NB4 (cell line): ENCODE measurements at places on chromosomes 5 and 9.

GRCh38 chr9:124231095-124231737 lies 26.5 kb upstream of the NEK6 start:
- no peak for DNase-seq

DNA sequence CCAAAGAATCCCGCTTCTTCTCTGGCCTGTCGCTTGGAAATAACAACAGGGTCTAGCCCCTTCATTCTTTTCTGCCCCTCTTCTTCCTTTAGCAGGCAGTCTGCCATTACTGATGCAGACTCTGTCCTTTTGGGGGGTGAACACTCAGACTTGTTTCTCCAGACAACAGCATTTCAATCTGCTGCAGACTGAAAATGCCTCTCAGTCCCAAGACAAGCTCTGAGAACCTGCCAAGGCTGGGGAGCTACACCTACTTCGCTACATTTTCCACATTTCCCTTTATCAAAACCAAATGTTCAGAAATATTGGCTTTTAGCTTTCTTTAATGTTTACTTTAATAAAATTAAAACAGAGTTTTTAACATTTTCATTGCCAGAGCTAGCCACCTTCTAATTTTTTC lies 152.4 kb downstream of the MPDZ start:
- no peak for DNase-seq

GRCh38 chr9:125747765-125748445 lies 732 bp downstream of the PBX3 start:
- peak; percentile 47 for DNase-seq

DNA sequence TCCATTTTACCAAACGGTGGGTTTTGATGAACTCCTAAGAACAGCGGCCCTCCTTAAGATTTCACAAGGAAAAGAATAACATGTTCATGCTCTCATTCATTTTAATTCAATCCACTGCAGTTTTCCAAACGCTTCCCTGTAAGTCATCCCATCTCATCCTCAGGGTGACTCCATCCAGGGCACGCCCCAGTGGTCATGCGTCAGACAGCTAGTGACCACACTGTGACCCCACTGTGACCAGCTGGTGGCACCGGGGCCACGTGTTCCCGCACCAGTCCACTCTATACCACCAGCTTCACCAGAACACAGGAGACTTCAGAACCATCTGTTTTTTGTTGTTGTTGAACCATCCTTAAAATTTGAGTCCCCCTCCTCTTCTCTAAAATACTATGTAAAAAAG lies 14.3 kb downstream of the ATPSCKMT start:
- no peak for DNase-seq

- DNase-seq, result no peak
Observed at GRCh38 chr9:115229496-115229895, 111.5 kb upstream of the TNC start.

GRCh38 chr5:1316588-1317340 lies 21.9 kb upstream of the TERT start:
- no peak for DNase-seq

- no peak for DNase-seq
Observed at GRCh38 chr9:117678871-117679270, 25.3 kb upstream of the TLR4 start.

DNA sequence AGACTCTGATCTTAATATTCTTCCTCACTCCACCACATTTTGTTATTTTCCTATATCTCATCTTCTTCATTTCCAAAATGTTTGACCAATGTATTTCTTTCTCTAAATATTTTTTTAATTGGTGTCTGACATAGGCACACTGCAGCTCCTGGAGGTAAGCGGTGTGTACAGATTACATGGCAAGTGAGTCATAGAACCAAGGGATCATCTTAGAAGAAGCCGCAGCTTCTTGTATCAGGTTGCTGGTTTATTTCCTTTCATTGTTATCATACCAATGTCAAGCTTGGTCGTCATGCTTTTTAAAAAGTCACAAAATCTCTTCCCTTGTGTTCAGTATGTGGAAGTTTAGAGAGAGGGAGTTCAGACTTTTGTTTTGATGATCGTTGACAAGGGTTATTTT lies 526.1 kb upstream of the CDH18 start:
- no peak for DNase-seq

DNA sequence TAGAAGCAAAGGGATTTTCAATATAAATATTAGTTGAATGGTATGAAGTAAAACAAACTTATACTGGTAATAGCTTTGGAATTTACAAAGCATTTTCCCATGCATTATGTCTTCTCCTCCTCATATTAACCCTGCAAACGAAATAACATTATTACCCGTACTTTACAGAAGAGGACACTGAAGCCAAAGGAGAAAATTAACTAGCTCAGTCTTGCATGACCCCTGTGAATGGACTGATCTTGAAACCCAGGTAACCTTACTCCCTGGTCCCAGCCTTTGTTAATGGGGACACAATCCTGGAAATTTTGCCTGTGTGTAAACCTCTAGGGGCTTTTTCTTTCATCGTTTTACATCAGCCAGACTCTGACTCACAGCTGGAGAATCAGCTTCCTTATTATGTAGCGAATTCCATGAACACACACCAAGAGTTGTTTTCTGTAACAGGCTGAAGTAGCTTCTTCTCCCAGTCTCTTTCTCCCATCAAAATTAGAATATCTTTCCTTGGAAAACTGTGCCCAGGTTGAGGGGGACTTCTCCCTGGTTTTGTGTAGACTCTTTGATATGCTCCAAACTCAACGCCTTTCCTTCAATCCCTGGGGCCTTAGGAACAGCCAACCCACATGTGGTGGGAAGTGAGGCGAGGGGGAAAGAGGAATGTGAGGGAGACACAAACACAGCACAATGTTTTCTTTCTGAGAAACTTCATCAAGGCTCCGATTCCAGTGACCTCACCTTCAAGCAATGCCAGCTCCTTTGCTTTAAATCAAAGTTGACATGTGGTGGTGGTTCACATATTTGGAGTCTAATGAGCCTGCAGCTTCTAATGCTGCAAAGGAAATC lies 480.9 kb upstream of the PAPPA start:
- no peak for DNase-seq

GRCh38 chr9:72044095-72044494 lies 16.3 kb downstream of the C9orf57 start:
- DNase-seq, result no peak

DNA sequence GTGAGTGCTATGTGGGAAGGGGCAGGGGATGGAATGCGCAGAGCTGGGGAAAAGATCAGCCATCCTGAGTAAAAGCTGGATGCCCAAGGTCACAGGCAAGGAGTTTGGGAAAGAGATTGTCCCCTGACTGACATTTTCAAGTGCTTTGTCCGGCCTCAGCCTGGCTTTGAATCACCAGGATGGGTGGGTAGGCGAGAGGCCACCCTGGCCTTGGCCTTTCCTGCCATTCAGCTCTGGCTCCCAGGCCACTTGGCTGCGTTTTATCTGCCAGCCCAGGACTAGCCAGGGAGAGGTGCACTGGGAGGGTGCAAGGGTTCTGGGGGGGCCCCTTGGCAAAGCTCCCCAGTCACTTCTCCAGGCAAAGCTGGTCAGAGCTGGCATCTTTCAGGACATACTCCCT lies 37.4 kb upstream of the SYNPO start:
- no peak for DNase-seq

DNA sequence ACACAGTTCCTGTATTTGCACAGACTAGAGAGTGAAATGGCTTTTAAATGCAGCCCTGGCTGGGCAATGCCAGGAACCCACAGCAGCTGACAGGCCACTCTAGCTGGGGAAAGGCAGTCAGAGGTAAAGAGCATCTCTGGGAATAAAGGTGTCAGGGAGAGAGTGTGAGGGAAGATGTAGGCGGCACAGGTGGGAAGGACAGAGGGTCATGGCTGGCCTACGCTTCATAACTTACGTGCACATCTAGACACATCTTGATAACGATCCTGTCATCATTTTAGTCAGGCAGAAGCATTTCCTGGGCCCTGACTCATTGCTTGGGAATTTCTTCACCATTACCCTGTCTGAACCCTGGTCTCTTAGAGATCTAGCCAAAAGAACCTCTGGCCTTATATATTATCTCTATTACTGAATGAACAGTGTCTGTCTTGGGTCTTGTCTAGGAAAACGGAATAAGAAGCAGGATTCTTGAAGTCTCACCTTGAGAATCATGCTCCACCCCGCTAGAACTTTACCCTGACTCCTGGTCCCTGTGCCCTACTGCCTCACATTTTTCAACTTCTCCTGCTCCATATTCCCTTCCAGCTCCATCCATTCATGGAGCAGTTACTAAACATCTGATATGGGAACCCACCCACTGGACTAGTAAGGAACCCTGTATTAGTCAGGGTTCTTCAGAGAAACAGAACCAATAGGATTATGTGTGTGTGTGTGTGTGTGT lies 106.4 kb upstream of the ELL2 start:
- DNase-seq, result peak; percentile 36

GRCh38 chr9:20788526-20789451 lies 104.7 kb downstream of the FOCAD start:
- DNase-seq, result no peak

GRCh38 chr5:126846744-126847455 lies 70.0 kb downstream of the LMNB1 start:
- no peak for DNase-seq

- peak; percentile 17 for DNase-seq
Observed at GRCh38 chr5:30725073-30725472, 468.4 kb upstream of the CDH6 start.

DNA sequence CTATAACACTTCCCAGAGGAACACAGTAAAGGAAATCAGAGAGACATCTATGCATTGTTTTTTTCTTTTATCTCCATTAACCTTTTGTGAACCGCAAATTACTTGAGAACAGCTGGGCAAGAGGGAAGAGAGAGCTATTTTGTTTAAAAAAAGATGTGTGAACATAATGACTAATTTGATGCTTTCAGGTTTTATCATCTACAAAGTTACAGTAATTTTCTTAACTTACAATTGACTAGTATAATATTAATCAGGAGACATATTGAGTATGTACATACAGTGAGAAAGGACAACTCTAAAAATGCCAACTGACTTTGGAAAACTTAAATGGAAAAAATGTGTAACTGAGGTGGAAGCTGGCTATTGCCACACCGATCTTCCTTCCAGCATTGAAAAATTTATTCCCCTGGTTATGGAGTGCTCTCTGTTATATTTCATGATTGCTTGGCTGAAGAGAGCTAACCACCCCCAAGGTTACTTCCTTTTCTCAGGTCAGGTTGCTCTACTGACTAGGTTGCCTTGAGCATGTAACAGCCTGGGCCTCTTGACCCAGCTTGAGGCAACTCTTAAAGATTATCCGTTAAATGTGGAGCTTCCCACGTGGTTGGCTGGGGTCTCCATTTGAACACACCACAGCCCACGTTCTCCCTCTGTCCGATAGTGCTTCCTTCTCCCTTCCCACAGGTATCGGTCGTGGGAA lies 62.6 kb upstream of the C6 start:
- no peak for DNase-seq

GRCh38 chr5:159067201-159067600 lies 32.5 kb downstream of the EBF1 start:
- no peak for DNase-seq

DNA sequence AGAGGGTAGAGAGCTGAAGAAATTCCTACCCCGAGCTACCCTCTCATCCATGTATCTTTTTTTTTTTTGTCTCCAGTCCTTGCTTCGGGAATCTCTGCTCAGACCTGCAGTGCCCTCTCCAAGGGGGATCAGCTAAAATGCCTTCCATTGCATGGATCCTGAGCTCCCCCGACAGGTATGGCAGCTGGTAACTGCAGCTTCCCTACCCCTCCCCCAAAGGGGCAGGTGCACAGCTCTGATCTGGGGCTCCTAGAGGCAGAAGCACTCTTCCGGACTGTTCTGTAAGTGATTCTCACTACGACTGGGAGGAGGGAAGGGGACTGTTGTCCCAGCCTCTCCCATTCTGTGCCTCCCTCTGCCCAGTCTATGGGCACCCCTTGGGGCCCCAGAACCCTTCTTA lies 169.6 kb downstream of the MELK start:
- no peak for DNase-seq

GRCh38 chr9:10443868-10444204 lies 169.0 kb downstream of the PTPRD start:
- DNase-seq, result no peak

- no peak for DNase-seq
Observed at GRCh38 chr5:144060598-144060997, 109.9 kb downstream of the YIPF5 start.

DNA sequence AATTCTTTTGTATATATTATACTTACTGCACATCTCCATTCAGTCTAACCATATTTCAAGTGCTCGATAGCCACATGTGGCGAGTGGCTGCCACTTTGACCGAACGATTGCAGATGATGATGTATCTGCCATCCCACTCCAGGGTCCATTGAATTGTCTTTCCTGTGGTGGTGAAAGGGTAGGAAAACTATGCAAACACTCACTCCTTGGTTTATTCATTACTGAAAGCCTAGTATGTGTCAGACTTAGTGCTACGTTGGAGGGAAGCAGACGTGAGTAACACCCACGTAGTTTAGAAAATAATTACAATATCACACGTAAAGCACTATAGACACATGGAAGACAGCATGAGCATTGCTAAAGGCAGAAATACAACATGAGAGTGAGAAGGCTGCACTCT lies 353.7 kb downstream of the CSNK1G3 start:
- DNase-seq, result no peak

DNA sequence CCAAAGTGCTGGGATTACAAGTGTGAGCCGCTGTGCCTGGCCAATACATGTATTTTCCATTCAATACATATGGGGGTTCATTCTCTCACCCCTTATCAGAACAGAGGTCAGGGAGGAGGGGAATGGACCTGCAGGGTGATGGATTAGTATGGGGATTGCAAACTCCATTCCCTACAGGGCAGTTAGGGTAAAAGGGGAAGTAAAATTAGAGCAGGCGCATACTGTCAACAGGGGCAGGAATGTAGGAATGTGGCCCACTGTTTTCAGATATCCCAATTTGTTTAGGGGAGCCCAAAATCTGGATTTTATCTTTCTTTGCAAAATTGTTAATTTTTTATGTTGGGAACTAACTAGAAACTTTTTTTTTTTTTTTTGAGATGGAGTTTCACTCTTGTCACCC lies 46.4 kb upstream of the SLC44A1 start:
- no peak for DNase-seq

DNA sequence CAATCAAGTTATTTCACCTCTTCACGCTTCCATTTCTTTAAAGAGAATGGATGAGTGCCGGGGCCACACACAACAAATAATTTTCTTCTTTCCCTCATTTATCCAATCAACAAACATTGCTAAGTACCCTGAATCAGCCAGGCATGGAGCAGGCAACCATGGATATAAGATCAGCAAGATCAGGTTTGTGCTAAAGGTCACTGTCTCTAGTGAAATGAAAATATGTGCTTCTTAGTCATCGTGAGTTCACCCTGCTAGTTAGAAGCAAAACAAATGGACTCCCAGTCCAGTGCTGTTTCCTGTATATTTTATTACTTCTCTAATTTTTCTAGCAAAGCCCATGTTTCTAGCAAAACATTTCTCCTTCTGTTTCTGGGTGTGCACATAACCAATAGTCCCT lies 629.2 kb downstream of the BNC2 start:
- no peak for DNase-seq

- DNase-seq, result no peak
Observed at GRCh38 chr5:77104813-77105212, 17.7 kb upstream of the ZBED3 start.
